ENCODE measurements at places on chromosomes 13 and 19. TPM values are rescaled to one million over a fixed set of nuclear protein-coding genes. Genes with fewer than 3 reads are reported as not detected.

GNG7 gene
- total RNA-seq, result 40.2 TPM

DNA sequence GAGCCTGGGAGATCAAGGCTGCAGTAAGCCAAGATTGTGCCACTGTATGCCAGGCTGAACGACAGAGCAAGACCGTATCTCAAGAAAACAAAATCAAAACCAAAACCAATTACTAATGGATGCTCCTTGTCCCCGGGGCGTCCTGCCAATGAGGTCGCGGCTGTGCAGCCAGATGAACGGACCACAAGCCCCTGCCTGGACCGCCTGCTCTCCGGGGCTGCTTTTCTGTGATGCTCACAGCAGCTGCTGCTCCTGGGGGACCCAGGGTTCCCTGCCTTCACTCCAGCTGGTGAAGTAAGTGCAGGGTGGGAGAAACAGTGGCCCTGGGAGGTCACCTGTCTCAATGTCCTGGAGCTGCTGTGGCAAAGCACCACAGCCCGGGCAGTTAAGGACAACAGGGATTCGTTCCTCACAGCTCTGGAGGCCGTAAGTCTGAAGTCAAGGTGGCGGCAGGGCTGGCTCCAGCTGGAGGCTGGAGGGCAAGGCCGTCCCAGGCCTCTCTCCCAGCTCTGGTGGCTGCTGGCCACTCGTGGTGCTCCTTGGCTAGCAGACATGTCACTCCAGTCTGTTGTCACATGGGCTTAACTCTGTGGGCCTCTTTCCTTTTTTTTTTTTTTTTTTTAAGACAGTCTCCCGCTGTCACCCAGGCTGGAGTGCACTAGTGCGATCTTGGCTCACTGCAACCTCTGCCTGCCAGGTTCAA is 10.1 kb downstream of the COPE start:
- no peak for DNase-seq

PSG7 gene
- total RNA-seq, result not detected

KLK1 gene
- not detected for total RNA-seq

ITGBL1 gene
- total RNA-seq, result 6.9 TPM

LGALS14 gene
- total RNA-seq, result not detected

CGB2 gene
- total RNA-seq, result not detected

DNA sequence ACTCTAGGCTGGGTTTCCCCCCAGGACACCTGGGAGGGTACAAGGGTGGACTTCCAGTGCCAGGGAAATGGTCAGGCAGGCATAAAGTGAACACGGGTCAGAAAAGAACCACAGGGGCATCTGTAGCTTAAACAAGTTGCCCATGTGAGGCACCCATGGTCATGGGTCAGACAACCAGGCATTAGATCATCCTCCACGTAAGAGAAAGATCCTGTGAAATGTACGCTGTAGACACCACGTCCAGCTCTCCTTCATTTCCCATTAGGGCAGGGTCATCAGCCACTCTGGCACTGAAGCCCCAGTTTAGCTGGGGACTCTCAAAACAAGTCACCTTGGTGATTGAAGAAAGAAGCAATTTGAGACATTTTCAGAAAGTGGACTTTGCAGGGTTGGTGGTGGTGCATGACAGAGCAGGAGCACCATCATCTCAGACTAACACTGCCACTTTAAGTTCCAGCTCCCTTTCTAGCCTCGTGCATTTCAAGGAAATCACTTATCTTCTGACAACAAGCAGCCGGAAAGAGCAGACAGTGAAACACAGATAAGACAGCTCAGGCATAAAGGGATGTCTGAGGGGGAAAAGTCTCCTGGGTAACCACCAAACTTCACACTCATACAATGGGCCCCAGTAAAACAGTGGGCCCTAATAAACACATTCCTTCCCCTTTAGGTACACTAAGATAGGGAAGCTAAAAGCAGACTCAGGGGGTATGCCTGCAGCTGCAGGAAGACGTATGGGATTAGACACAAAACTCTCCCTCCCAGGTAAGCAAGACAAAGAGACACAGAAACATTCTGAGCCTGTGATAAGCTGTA is 16.1 kb upstream of the SIGLEC6 start:
- no peak for DNase-seq

- DNase-seq, result no peak
These were observed 82.4 kb downstream of the PIBF1 start for GRCh38 chr13:72864142-72865011.

OR7D2 gene
- total RNA-seq, result not detected

DNA sequence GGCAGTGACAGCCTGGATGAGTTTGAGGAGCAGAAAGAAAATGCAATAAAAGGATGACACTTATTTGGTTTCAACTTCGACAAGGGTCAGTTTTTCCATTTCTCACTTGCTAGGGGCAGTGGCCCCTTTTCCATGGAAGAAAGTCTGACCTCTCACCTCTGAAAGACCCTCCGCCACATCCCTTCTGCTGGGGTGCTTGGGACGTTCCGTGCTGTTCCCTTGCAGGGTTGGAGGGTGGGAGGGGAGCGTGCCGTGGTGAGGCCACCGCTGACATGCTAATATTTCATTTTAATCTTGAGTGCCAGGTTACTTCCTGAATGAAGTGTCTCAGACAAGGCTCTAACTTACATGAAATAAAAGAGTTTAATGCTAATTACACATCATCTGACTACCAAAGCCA is 5.2 kb upstream of the ZNF536 start:
- DNase-seq, result no peak

GRCh38 chr19:31252441-31252840 is 96.8 kb downstream of the TSHZ3 start:
- no peak for DNase-seq

DNA sequence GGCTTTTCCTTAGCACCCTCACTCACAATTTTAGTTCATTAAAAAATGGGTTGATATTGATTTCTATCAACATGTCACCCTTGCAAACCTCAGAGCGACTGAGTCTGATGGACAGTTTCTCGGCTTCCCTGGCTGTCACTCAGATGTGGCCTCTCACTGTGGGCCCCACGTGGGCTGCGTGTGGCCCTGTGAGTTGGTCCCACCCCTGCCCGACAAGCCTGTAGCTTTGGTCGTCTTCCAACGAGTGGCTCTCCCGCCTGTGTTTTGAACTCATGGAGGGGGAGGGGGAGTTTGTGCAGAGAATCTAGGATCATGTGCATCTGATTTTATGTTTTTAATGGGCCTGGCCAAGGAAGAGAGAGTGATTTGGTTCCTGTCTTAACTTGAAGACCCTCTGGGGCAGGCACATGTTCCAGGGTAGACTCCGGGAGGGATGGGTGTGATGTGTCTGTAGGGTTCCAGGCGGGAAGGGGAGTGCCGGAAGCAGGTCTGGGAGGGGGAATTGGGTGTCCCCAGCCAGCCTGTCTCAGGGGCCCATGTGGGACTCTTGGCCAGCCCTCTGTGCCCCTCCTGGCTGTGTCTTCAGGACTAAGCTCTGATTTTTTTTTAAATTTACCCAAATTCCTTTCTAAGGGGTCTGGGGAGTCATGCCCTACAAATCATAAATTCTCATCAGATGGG is 18.9 kb downstream of the ATP11A start:
- DNase-seq, result peak; percentile 49

- DNase-seq, result no peak
These were observed 749 bp downstream of the ZNF264 start for GRCh38 chr19:57192077-57192420.

DNA sequence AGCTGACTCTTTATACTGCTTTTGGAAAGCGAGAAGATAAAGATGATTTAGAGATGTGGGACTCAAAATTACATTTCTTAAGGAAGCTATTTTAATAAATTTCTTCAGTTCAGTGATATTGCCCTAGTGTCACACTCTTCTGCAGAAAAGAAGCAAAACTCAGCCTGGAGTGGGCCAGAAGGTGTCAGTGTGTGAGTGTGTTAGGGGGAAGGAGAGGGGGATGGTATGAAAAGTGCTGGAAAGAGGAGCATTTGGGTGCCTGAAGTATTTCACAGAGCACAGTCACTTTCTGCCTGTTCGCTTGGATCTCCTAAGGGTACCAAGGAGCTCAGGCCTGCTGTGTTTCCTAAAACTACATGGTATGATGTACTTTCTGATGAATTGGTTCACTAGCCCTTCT is 84.5 kb upstream of the FRY start:
- DNase-seq, result no peak

FSD1 gene
- total RNA-seq, result not detected

ATF5 gene
- total RNA-seq, result 12.9 TPM

GRCh38 chr13:21871919-21872318 is 201.0 kb downstream of the FGF9 start:
- no peak for DNase-seq

DNA sequence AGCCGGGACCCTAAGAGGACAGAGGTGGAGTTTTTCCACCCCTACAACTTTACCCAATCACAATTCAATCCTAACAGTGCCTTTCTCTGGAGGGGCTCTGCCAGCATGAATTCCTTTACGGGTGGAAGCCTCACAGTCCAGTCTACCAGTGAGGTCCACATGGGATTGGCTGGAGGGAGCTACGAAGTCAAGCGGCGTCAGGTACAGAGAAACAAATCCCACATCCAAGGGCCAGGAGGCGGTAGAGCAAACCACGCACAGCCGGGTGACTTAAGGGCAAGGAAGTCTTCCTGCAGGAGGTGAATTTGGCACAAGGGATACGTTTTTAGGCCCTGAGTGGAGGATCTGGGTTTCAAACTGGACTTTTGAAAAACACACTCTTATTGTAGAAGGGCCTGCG is 199.6 kb downstream of the UQCRFS1 start:
- DNase-seq, result no peak

DNA sequence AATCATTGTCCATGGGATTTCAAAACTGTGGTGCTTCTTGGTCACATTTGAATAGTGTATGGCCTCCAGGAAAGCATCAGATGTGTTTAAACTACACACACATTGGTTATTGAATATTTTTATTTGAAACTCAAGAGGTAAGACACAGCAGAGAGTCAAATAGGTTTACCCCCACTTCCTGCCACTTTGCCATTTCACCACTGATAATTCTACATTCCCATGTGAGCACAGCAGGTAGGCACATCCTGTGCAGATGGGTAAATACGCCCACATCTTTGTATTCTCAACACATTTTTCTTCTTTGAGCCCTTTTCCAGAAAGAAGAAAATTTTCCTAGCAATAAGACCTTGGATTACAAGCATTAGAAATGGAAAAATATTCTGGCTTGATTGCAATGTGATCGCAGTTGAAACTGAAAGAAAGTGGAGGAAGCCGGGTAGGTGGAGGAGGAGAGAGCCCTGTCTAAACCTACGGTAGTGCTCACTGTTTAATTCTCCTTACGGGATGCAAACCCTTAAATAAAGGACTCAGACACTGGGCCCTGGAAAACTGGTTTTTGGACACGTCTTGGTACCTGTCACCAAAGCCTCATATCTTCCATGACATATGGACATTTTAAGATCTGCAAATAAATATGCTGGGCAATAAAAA is 167.7 kb downstream of the COG6 start:
- DNase-seq, result no peak
